Muscle of leg (tissue), 16 donors: ENCODE measurements at places on chromosomes 16 and 17.
A peak's percentile ranks its signal among the peaks of the same experiment; 100 is the strongest.

GRCh38 chr17:59533694-59534093, 31.7 kb upstream of the DHX40 start:
- no peak for DNase-seq

DNA sequence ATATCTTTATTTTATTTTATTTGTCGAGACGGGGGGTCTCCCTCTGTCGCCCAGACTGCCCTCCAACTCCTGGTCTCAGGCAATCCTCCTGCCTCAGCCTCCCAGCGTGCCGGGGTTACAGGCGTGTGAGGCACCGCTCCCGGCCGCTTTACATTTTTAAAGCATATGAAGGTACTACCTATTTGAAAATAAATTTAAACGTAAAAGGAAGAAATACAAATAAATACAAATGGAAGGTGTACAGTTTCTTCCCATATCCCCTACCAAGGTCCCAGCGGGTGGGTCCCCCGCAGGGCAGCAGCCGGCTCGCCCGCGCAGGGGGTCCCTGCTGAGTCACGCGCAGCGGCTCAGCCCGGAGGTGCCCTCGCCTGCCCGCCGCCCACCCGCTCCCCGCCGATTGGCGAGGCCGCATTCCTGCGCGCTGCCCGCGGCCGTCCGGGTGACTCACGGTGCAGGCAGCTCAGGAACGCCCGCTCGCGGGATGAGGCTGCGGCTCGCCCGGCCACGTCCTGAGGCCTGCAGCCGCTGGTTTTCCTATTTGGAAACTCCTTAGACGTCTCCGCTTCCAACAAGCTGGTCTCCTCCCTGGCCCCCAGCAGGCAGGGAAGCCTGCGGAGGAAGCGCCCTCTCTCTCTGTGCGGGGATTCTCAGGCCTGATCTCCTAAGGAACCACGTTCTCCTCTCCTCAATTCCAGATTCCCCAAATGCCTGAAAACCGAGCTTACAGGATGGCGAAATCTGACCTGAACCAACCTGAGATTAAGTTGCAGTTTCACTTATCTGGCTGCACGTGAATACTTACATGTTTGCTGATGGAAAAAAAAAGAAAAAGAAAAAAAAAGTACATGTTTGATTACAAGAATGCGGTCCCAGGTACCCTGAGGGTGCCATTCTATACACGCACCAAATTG, 54.8 kb upstream of the MAP3K14 start:
- peak; percentile 84 for DNase-seq

GRCh38 chr16:19219836-19220235, 51.8 kb downstream of the SYT17 start:
- no peak for DNase-seq

- DNase-seq = peak; percentile 24
Measured at GRCh38 chr16:22857296-22858025, 43.5 kb downstream of the HS3ST2 start.

- peak; percentile 97 for DNase-seq
Measured at GRCh38 chr17:42536048-42536371, at the start of gene NAGLU. NAGLU (plus strand) TSS chr17:42536241; CDS start chr17:42536273, 32 bp downstream.

- no peak for DNase-seq
Measured at GRCh38 chr16:80990978-80991377, 15.7 kb downstream of the CMC2 start.

GRCh38 chr16:13093661-13094060, 192.3 kb downstream of the SHISA9 start:
- DNase-seq = no peak

DNA sequence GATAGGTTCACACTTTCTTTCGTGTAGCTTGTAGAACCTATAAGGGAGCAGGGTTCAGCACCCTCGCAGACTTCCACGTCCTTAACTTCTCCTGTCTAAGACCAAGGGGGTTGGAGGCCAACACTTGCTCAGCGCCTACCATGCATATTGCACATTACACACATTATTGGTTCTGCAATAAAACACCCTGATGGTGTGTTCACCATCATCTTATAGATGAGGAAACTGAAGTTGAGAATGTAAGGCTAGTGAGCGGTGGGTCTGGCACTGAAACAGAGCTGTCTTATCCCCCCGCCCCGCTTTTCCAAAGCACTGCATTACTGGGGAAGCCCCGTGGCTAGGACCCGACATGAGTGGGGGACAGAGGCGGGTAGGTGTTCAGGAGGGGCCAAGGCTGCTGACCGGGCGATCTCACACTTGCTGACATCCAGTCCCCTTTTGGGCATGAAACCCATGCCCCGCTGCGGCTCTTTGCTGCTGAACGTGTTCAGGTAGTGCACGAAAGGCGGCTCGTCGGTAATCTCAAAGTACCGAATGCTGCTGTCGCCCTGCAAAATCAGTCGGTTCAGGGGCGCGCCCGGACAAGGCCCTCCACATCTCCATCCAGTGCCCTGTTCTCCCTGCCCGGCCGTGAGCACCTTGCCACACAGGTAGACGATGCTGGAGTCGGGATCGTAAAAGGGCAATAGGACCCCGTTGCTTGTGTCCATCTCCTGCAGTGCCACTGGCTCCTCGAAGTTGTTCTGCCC, 6.2 kb downstream of the CORO6 start:
- DNase-seq = no peak

GRCh38 chr17:8285270-8286181, 2.9 kb upstream of the RANGRF start:
- DNase-seq = no peak

GRCh38 chr17:82023447-82024241, 539 bp downstream of the LRRC45 start:
- peak; percentile 37 for DNase-seq

DNA sequence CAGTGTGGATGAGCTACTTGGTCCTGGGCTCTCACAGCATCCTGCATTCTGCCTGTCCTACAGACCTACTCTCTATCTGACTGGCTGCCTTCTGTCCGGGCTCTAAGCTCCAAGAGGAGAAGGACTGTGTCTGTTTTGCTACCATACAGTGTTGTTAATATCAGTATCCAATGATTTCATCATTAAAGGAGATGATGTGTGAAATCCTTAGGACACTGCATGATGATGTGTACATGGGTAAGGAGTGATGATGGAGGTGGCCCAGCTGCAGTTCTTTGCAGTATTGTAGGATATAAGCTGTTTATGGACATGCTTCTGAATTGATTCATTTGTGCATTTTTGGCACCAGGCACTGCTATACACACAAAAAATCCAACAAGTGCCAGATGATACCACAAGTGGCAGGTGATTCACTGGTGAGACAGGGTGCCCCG, 536.9 kb upstream of the CDH11 start:
- no peak for DNase-seq

DNA sequence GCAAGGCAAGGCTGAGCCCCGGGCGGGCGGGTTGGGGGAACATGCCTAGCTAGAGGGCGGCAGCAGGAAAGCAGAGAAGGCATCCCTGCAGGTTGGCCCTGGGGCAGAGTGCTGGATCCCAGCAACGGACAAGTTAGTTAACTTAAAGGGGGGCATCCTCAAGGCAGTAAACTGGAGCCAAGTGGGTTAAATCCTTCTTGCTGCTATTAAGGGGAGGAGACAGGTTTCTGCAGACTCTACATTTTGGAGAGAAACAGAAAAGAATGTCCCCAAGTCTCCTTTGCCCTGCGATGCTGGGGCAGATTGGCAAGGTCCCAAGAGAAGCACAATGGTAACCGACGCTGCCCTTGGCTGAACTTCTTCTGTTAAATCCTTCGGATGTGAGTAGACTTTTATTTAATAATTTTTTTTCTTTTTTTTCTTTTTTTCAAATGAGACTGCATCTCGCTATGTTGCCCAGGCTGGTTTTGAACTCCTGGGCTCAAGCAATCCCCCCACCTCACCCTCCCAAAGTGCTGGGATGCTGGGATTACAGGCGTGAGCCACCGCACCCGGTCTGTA, 14.0 kb downstream of the ATP5PD start:
- DNase-seq = peak; percentile 50

GRCh38 chr16:11306997-11307638, 26.0 kb upstream of the PRM1 start:
- no peak for DNase-seq

- DNase-seq = no peak
Measured at GRCh38 chr16:88538366-88539060, 31.7 kb upstream of the ZC3H18 start.
